Testis (tissue), 5 donors: ENCODE measurements at places on chromosomes 11 and 22. TPM values are rescaled to one million over a fixed set of nuclear protein-coding genes. Genes with fewer than 3 reads are reported as not detected.

BRD1 gene
- polyA plus RNA-seq, result 114 TPM

OOSP1 gene
- not detected for polyA plus RNA-seq

FAM227A gene
- polyA plus RNA-seq, result 18.0 TPM

OR4S1 gene
- polyA plus RNA-seq, result not detected

CENPM gene
- 15.7 TPM for polyA plus RNA-seq

MAPK8IP1 gene
- polyA plus RNA-seq, result 62.9 TPM

HSPB2 gene
- 6.0 TPM for polyA plus RNA-seq

VPS26B gene
- 54.2 TPM for polyA plus RNA-seq

DNA sequence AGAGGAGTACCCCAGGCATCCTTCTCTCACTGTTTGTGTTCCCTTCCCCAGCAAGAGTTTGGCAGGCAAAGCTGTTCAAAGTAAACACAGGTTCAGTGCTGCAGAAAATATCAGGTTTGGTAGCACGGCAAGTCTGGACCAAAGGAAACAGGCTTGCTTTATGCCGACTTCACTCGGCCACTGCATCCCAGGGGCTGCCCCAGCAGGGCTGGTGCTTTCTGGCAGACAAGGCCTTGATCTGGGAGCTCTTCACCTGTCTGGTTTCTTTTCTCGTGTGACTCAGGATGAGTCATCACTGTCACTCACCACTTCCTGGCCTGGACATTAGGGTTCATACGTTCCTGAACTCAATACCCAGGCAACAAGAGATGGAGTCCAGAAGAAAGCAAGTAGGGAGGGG, 52.6 kb upstream of the NAV2 start:
- no peak for DNase-seq
- no peak overlapping the region for H3K27ac ChIP-seq
- no peaks in the 10 kb centered on the region for H3K36me3 ChIP-seq
- H3K27me3 ChIP-seq, result no peaks in the 10 kb centered on the region

GRCh38 chr11:72179804-72180396, 12.0 kb upstream of the FOLR1 start:
- DNase-seq, result no peak
- H3K4me1 ChIP-seq, result no peaks in the 10 kb centered on the region
- H3K36me3 ChIP-seq, result no peaks in the 10 kb centered on the region
- H3K4me3 ChIP-seq, result no peak overlapping the region

DNA sequence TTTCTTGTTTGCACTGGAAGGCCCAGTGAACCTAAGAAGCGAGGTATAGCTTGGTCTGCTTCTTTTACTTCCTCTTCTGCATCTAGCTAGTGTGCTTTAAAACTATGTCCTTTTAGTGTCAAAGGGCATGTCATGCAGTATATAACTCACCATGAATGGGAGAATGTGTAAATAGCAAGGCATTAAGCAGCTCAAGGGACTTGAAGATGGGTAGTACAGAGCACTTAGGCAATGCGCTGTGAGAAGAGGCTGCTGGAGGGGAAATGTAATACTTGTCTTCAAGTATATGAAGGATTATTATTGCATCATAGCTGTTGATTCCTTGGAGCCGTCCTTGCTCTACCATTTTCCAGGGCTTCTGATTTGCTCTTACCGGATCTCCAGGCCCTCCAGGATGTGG, 7.6 kb downstream of the MAML2 start:
- H3K27ac ChIP-seq, result no peak overlapping the region
- no peaks in the 10 kb centered on the region for H3K36me3 ChIP-seq
- no peaks in the 10 kb centered on the region for H3K27me3 ChIP-seq
- peaks cover 47% of the 10 kb centered on the region for H3K4me1 ChIP-seq
- no peak for DNase-seq

DNA sequence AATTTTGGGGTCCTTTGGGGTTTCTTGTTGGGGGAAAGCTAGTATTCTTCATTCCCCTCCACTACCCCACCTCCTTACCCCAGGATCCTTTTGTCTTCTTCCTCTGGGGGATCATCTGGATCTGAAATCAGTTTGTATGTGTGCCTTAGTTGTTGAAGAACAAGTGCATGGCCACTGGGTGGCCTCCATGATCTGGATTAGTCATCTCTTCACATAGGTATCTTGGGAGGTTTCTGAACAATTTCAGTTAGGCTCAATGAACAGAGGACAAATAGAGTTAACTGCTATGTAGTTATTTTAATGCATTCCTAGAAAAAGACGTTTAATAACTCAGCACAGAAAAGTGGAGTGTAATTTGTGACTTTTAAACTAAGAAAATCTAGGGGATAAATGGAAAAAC, 7.1 kb upstream of the VWA5A start:
- H3K4me3 ChIP-seq, result no peak overlapping the region
- peak; percentile 26 for DNase-seq
- no peak overlapping the region for H3K27ac ChIP-seq
- no peaks in the 10 kb centered on the region for H3K4me1 ChIP-seq

DNA sequence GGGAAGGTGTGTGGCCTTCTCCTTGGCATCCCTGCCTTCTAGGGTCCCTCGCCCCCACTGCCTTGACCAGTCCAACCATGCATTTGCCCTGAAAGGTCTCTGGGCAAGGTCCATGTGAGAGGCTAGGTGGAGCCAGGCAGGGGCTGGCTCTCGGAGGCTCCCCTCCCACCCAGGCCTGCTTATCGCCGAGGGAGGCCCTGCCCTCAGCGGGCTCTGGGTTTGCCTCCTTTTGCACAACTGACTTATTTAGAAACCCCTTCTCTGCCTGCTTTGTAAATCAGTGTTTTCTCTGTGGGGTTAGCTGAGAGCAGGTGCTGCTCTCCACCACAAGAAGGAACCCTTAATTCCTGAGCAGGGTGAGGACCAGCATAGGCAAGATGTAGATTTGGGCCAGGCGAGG, 47.7 kb downstream of the CD82 start:
- no peaks in the 10 kb centered on the region for H3K36me3 ChIP-seq
- no peaks in the 10 kb centered on the region for H3K4me1 ChIP-seq
- H3K4me3 ChIP-seq, result no peak overlapping the region

DNA sequence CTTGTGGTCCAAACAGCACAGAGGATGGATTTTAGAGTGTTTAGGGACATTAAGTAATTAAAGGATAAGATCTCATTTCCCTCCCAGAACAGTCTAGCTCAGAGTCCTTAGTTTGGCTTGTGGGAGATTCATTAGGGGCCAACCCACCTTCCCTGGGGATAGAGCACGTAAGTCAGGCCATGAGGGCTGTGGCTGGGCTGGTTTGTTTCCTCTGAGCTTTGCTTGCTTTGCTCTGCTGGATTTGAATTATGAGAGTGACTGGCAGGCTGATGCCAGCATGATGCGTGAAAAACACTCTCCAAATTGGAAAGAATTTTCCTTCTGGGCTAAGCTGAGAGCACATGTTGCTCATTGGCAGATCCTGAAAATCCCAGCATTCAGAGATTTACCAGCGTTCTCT, 84.7 kb upstream of the HEPHL1 start:
- H3K4me3 ChIP-seq, result no peak overlapping the region
- H3K4me1 ChIP-seq, result no peaks in the 10 kb centered on the region
- no peak for DNase-seq
- H3K36me3 ChIP-seq, result no peaks in the 10 kb centered on the region
- no peaks in the 10 kb centered on the region for H3K27me3 ChIP-seq

- no peaks in the 10 kb centered on the region for H3K27me3 ChIP-seq
- H3K36me3 ChIP-seq, result no peaks in the 10 kb centered on the region
These were observed 926.3 kb downstream of the BRD1 start for GRCh38 chr22:48901324-48901723.

GRCh38 chr22:19446603-19447329, 745 bp downstream of the C22orf39 start:
- peak overlapping the region; percentile 93 for H3K4me3 ChIP-seq
- no peaks in the 10 kb centered on the region for H3K36me3 ChIP-seq
- H3K27me3 ChIP-seq, result no peaks in the 10 kb centered on the region

DNA sequence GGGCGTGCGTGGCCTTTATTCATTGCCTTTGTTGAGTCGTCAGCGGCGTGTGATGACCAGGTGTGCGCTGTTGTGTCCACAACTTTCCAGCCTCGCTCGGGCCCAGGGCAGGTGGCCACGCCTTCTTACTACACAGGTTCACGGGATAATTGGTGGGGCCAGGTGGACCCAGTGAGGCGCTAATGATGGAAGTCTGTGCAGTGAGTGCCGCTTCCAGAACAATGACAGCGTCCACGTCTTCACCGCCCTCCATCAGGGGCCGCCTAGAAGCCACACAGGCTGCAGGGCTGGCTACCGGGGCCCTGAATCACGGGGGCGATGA, 1197.3 kb downstream of the BRD1 start:
- H3K4me1 ChIP-seq, result no peaks in the 10 kb centered on the region
- H3K27ac ChIP-seq, result no peak overlapping the region
- no peak overlapping the region for H3K4me3 ChIP-seq
- H3K27me3 ChIP-seq, result no peaks in the 10 kb centered on the region
- no peaks in the 10 kb centered on the region for H3K36me3 ChIP-seq

DNA sequence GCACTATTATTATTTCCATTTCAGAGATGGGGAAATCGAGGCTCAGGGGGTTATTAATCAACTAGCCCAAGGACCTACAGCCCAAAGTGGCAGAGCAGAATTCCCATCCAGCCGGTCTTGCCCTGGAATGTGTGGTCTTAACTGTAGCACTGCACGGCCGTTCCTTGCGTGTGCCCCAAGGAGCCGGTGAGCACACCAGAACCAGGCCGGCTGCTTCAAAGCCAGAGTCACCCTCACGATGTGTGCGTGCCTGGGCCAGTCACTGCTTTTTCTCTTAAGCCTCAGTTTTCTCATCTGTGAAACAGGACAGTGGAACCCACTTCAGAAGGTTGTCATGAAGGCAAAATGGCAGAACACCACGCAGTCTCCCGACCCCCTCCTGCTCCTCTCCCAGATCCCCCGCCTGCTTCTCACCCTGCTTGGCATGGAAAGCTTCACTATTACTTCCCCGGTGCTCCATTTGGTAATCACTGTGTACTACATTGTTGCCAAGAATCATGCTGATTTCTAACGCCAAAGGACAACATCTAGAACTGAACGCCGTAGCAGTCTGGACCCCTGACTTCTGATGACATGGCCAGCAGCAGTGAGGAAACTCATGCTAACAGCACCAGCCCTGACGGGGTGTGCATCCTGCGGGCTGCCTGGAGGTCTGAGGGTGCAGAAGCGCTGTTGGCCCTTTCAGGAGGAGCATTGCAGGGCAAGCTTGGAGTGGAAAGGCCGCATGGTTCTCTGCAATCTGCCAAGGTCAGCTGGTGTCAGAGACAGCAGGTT, 106.8 kb upstream of the B3GAT1 start:
- H3K27me3 ChIP-seq, result no peaks in the 10 kb centered on the region
- H3K4me1 ChIP-seq, result peaks cover 5% of the 10 kb centered on the region
- no peak overlapping the region for H3K4me3 ChIP-seq
- DNase-seq, result no peak

- H3K27ac ChIP-seq, result no peak overlapping the region
- peaks cover 3% of the 10 kb centered on the region for H3K4me1 ChIP-seq
- H3K4me3 ChIP-seq, result no peak overlapping the region
- H3K36me3 ChIP-seq, result no peaks in the 10 kb centered on the region
- no peaks in the 10 kb centered on the region for H3K27me3 ChIP-seq
These were observed 84.5 kb upstream of the PLET1 start for GRCh38 chr11:112345166-112345565.

DNA sequence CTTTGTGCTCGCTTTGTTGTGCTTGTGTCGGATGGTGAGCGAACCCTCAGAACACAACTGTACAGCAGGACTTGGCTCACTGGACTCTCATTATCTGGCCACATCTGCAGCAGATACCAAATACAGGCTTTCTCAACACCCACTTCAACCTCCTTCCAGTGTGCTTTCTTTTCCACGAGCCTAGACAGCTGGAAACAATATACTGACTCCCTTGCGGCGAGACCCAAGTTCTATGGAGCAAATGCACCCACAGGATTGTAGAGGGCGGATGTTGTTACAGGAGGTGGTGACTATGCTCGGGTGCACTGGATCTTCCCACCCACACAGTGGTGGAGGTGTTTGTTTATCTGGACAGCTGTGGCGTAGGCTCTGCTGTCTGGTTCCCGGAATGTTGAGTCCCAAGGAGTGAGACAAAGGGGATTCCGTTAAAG, 204.3 kb downstream of the TENM4 start:
- no peaks in the 10 kb centered on the region for H3K27me3 ChIP-seq
- H3K4me3 ChIP-seq, result no peak overlapping the region
- peaks cover 7% of the 10 kb centered on the region for H3K4me1 ChIP-seq

DNA sequence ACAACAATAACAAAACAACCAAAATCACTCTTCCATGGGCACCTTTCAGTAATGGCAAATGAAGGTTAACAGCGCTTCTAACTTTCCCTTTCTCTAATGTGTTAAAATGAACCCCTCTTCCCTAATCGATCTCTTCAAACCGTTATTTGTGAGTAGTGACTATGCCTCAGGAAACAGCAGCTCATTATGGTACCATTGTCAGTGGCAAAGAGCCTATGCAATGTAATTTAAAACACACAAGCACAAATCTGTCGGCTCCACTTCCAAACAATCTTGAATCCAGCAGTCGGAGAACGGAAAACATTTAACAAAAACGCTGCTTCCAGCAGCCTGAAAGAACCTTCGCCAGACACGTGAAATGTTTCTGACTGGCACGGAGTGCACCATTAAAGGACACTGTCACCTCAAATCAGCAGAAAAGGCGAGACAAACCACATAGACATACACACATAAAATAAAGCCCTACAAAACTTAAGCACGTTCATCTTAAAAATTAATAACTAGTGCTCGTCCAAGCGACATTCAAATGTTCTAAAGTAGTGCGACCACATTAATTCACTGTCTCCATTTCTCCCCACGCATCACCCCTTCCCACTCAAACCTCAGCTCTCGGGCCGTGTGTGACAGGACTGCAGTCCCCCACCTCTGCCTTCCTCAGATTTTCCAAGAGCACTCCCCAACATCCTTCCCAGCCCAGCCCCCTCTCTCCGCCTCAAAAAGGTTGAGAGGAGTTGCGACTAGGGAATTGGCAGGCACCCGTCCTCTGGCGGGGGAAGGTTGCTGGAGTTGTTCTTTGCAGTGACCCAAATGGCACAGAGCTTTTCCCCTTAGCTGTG, 748 bp downstream of the RAB30 start:
- H3K4me3 ChIP-seq, result peak overlapping the region; percentile 71
- H3K27ac ChIP-seq, result peak overlapping the region; percentile 93
- H3K27me3 ChIP-seq, result no peaks in the 10 kb centered on the region
- DNase-seq, result peak; percentile 51

DNA sequence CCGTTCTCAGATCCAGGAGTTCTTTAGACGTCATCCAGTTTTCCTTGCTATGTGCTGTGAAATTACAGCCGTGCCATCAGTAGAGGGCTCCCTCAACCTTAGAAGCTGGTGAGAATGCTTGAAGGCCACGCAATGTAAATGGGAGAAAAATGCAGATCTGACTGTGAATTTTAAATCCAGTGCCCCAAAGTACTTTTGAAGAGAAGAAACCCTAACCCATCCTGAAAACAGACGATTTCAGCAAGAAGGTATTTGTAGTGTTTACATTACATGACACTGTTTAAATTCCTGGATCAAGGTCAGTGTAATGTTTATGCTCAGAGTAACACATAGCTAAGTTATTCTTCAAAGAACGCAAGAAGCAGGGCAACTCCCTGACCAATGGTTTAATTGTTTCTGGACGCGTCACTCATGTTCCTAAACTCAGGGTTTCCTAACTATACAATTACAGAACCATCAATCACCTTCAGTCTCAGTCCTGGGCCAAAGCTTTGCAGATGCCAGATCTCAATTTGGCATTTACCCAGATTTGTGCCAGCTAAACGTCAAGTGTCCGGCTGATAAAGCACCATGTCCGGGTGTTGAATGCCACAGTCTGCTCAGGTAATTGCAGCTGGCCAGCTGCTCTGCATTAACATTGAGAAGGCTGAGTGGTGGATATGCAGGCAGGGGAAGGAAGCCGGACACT, 38.2 kb downstream of the ADAMTS8 start:
- no peak overlapping the region for H3K4me3 ChIP-seq
- H3K4me1 ChIP-seq, result no peaks in the 10 kb centered on the region
- H3K36me3 ChIP-seq, result no peaks in the 10 kb centered on the region
- H3K27ac ChIP-seq, result no peak overlapping the region

GRCh38 chr11:118663902-118664301, 15.5 kb downstream of the TREH start:
- no peaks in the 10 kb centered on the region for H3K36me3 ChIP-seq
- DNase-seq, result no peak
- no peak overlapping the region for H3K4me3 ChIP-seq
- H3K4me1 ChIP-seq, result no peaks in the 10 kb centered on the region
- H3K27me3 ChIP-seq, result no peaks in the 10 kb centered on the region
